Gastroesophageal sphincter (tissue), 4 donors: ENCODE measurements at places on chromosomes 3 and 15.

DNA sequence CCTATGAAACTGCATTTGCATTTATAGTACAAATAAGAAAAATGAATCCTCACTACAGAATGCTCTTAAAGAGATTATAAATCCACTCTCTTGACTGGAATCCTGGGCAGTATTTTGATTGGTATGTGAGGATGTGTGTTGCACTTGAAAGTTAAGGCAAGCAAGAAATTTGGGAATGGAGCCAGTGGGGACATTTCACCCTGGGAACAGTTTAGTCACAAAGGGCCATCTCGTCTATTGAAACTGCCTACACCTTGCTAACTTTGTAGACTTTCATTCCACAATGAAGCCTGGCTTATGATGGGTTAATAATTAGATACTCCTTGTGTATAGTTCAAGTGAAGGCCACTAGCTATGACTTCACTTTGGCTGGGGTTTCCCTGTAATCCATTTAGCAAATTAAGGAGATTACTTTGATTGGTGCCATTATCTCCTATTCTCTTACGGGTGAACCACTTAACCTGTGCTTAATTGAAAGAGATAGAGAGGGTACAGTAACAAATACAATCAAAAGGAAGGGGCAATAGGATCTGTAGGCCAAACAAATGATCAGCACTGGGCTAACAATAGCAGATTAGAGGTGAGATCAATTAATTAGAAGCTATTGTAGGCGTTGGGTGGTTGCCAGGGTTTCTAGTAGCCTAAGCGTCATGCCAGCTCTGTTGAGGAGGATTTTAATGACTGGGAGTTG lies 146.9 kb upstream of the RARB start:
- ATAC-seq, result no peak

DNA sequence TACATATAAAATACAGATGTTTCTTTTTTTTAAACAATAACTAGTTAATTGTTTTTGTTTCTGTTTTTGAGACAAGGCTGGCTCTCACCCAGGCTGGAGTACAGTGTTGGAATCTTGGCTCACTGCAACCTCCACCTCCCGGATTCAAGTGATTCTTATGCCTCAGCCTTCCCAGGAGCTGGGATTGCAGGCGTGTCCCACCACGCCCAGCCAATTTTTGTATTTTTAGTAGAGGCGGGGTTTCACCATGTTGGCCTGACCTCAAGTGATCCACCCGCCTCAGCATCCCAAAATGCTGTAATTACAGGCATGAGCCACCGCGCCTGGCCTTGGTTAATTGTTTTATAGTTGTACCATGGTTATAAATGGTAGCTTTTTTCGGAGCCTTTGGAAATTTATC lies 72.3 kb downstream of the PIAS1 start:
- peak; percentile 36 for ATAC-seq

- ATAC-seq, result peak; percentile 57
These were observed 388.0 kb downstream of the ZBTB20 start for GRCh38 chr3:114758831-114759699.

DNA sequence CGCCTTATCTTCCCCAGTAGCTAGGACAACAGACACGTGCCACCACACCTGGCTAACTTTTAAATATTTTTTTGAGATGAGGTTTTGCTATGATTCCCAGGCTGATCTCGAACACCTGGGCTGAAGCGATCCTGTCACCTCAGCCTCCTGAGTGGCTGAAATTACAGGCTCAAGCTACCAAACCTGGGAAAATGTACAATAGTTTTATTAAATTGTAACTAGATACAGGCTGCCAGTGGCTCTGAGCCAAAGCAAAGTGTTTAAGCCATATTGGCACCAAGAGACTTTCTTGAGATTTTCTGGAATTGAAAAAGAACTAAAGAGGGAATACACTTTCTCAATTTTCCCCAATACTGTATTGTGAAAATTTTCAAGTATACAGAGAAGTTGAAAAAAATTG lies 204.3 kb downstream of the SUCLG2 start:
- no peak for ATAC-seq
